ENCODE measurements at places on chromosomes 16 and 17.
A peak's percentile ranks its signal among the peaks of the same experiment; 100 is the strongest.

DNA sequence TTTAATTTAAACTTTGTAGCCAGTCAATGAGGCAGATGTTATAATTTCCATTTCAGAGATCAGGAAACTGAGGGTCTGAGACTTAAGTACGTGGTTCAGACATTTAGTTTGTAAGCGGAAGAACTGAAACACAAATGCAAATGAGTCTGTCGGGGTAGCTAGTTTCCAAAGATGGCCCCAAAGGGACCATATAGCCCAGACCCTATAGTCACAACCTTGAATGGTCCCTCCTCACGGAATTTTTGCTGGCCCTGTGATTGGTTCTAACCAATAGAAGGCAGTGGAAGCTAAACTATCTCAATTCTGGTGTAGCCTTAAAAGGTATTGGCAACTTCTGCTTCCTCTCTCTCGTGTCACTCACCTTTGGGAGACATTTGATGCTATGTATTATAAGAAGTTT, 7.5 kb upstream of the BCO1 start:
- DNase-seq: no peak

DNA sequence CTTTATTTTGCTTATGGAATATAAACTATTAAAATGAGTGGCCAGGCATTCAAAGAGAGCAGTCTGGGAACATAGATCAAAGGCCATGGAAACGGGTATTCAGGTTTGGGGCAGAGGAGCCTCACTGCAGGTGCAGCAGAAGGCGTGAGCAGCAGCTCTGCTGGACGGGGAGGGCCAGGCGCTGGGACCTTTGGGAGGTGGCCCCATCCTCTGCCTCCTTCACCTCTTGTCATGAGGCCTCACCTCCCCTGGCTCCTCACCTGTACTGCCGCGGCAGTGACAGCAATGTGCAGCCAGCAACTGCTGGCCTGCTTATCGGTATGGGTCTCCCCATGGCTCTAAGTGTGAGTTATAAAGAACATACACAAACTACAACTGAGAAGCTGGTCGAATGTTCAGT, 109.4 kb downstream of the CDK5R1 start:
- no peak for DNase-seq

DNA sequence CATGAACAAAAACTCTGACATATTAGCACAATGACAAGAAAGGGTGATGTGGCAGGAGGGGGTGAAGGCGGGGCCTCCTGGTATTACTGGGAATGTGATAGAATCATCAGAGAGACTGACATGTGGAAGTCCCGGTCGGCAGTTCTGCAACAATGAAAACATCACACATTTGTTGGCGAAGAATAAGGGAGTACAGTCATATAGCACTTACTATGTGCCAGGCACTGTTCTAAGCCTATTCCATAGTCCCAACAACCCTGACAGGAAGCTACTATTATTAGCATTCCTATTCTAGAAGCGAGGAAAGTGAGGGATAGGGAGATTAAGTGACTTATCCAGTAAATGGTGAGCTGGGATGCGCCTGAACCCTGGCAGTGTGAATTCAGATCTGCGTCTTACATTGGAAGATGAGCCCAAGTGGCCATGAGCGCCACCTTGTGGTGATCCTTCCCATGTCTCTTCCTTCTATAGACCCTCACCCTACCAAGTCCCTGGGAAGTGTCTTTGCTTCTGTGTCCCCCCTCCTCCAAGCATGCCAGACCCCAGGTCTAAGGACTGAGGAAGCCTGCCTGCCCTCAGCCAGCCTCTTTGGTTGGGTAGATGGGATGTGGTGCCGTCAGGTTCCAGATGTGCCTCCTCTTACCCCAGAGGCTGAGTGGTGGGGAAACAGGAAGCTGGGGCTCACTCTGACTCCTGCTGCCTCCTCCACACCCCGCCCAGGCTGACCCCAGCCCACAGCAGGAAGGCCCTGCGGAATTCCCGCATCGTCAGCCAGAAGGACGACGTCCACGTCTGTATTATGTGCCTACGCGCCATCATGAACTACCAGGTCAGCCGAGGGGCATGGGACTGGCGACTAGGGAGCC, 14.0 kb downstream of the FMNL1 start:
- DNase-seq: peak; percentile 26

- DNase-seq: peak; percentile 65
Measured at GRCh38 chr17:8126491-8127066, 2.7 kb upstream of the HES7 start.

DNA sequence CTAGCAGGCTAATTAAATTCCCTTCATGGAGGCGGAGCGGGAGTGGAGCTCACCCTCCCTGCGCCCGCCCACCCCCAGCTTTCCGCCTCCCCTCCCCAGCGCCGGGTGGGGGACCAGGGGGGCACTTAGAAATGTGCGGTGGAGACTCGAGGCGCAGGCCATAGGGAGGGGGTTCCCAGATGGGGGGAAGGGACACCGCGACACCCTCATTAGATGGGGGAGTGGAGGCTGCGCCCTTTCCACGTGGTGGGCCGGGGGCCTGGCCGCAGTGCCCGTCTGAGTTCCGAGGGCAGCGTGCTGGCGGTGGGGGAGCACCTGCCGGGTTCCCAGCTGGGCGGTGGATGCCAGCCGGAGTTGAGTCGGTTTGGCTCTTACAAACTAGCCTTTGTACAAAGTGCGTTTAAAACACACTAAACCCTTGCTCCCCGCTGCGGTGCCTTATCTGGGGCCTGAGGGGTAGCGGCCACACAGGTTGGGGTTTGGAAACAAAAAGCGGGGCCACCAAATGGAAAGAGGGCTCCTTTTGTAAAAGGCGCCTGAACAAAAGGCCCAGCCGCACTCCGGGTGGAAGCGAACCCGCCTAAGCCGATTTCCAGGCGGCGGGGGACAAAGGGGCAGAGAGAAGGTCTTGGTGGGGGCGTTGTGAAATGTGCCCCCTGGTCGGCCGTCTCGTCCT, 1.4 kb downstream of the GSE1 start:
- DNase-seq: no peak

DNA sequence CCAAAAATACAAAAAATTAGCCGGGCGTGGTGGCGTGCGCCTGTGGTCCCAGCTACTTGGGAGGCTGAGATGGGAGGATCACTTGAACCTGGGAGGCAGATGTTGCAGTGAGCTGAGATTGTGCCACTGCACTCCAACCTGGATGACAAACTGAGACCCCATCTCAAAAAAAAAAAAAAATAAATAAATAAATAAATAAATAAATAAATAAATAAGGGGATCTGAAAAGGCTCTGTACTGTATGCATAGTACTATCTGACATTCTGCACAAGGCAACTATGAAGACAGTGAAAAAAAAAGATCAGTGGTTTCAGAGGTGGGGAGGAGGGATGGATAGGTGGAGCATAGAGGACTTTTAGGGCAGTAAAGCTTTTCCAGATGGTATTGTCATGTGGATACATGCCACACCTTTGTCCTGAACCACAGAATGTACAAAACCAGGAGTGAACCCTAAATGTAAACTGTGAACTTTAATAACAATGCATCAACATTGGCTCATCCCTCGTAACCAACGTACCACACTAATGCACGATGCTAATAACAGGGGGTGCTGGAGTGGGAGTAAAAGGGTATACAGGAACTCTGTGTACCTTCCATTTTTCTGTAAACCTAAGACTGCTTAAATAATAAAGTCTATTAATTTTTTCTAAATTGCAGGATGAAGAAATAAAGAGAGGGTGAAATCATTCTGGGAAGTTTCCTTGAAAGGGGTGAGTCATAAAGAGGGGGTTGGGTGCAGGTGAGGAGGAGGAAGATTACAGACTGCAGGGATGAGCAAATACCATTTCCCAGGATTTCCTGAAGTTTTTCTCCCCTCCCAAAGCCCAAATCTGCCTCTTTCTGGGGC, 155.8 kb upstream of the SDK2 start:
- DNase-seq: no peak

- DNase-seq: no peak
Measured at GRCh38 chr16:7381671-7382070, 49.0 kb downstream of the RBFOX1 start.

DNA sequence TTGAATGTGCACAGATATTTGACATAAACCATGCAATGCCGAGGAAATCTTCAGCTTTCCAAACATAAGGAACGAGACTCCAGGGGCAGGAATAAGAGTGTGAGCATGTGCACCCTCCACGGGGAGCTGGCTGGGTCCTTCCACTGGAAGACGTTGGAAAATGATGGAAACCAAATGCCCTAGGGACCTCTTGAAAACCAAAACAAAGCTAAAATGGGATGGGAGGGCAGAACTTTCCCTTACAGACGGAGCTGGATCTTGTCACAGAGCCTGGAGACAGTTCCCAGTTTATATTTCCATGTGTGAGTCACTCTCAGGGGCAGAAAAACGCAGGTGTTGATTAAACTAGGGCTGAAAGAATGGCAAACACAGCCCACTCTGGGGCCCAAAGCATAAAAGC, 34.4 kb upstream of the DNAH17 start:
- DNase-seq: no peak

DNA sequence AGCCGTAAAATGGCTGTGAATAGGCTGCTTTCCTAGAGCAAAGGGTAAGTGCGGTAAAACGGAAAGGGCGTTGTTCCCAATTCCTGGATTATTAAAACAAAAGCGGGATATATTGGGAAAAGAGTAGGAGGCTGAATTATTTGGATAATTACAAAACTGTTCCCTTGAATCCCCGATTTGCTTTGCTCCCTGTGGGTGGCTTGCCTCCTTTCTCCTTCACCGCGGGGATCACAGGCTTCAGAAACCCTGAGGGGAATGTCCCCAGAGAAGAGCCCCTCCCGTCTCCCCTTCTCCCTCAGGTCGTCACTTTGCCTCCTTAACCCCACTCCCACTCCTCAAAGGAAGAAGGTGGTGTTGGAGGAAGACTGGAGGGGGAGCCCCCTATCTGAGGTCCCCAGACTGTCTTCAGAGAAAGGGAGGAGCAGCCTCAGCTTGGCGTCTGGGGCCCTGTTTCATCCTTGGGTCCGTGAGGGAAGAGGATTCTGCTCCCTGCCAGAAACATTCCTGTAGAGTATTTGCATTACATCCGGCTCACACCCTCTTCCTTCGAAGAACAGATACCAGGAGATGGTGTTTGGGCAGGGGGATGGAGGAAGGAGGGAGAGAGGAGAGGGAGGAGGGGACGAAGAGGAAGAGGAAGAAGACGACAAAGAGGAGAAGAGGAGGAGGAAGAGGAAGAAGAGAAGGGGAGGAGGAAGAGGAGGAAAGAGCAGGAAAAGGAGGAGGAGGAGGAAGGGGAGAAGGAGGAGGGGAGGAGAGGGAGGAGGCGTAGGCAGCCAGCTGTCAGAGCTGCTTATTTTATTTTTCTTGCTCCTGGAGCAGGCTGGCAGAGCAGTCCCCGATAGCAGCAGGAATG, 31.8 kb downstream of the MRM1 start:
- no peak for DNase-seq

DNA sequence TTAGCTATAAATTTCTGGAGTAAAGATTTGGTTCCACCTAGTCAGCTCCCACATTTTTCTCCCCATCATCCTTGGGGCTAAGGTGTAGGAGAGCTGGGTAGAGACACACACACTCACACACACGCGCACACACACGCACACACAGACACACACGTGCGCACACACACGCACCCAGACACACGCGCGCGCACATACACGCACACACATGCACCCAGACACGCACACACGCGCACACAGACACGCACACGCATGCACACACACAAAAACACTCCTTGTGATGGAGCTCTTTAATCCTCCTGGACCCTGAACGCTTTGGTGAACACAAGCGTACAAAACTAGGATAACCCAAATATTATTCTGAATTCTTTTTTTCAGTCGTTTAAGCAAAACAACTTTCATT, 253.6 kb downstream of the C16orf95 start:
- no peak for DNase-seq
